ENCODE measurements at places on chromosomes 12 and 14. TPM values are rescaled to one million over a fixed set of nuclear protein-coding genes. Genes with fewer than 3 reads are reported as not detected.

IQSEC3 gene
- polyA plus RNA-seq: 0.07 TPM

IAPP gene
- not detected for polyA plus RNA-seq

CBLN3 gene
- polyA plus RNA-seq: not detected

TPH2 gene
- polyA plus RNA-seq: not detected

HEATR5A gene
- 8.9 TPM for polyA plus RNA-seq

PTGDR gene
- 233 TPM for polyA plus RNA-seq

MCRS1 gene
- 76.3 TPM for polyA plus RNA-seq

FBRSL1 gene
- not detected for polyA plus RNA-seq

BDKRB2 gene
- not detected for polyA plus RNA-seq

All from immature natural killer cell (primary cell).